ENCODE measurements at places on chromosomes 1 and 21.

DNA sequence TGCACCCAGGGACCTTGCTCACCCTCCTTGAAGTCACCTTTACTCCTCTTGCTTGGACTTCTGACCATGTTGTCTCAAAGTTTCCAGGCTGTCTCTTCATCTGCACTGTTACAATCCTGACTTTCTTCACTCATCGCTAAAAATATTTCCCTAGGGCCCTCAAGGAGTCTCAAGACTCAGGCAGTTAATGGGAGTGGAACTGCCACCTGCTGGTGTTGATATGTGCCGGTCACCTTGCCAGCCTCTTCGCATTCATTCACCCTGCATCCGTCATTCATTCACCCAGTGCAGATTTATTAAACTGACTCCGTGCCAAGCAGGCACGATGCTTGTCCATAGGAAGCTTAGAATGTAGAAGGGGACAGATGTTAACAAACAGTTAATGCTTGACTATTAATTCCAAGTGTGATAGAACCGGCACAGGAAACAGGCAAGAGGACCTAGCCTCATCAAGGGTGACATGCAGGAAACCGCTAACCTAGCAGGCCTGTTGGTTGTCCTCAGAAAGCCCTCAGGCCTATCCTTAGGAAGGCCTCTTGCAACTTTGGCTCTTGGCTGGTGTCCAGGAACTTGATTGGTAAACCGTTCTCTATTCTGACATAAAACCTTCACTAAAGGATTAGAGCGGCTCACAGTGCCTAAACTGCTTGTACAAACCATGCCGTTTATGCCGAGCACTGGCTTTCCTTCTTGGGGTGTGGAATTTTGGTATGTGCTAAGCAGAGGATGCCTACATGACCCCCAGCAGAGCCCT, 342.2 kb downstream of the CAMTA1 start:
- no peak for DNase-seq

- DNase-seq, result no peak
Measured at GRCh38 chr1:207670192-207670591, 25.3 kb downstream of the CR1L start.

GRCh38 chr1:29805896-29806160, 569.5 kb downstream of the PTPRU start:
- no peak for DNase-seq

- DNase-seq, result no peak
Measured at GRCh38 chr1:180029524-180030135, 75.0 kb downstream of the CEP350 start.
